ENCODE measurements at places on chromosomes 2 and 18.

DNA sequence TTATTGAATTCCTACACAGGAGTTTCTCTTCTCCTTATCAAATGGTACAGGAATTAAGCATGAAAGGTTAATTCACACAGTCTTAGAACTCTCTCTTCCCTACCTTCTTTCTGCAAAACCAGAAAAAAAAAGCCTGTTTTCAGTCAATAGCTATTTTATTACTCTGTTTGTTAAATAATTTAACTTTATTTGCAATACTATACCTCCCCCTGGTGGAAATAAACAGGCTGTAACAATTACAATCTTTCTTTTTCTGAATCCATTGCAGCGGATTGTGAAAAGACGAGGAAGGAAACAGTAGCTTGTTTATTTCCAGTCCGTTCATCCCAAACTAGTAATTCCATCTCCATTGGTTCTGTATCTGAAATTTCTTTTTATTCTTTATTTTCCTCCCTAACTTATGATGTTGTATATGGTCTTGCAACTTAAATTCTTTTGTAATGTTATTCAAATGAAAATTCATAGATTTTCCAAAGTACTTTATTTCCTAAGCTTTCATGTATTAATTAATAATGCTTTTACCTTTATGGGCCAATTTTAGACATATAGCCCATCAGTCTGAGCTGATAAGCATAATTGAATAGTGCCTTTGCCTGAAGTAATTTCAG lies 165.2 kb downstream of the SH3BP4 start:
- DNase-seq, result no peak

DNA sequence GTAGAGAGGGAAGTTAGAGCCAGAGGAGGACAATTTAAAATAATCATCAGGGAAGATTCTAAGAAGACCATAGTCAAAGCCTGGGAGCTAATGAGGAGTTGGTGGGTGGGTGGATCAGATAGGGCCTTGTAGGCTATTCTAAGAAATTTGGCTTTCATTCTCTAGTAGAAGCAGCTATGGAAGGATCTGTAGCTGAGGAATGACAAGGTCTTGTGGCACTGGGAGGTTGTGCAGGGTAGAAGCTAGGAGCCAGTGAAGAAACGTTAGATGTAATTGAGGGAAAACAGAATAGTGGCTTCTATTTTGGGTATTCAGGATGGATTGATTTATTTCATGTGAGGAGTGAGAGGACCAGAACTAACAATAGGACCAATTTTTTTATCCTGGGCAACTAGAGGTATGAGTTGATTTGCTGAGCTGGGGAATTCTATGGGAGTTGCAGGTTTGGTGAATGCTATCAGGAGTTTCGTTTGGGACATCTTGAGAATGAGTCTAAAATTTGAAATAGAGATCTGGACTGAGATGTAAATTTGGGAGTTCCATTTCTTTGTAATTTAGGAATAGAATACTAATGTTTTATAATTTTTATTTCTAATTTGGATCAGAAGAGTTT lies 371.9 kb downstream of the PARD3B start:
- no peak for DNase-seq

- DNase-seq, result no peak
Measured at GRCh38 chr2:170836027-170836426, 19.3 kb downstream of the GAD1 start.

GRCh38 chr2:188776634-188777033 lies 197.5 kb upstream of the COL3A1 start:
- DNase-seq, result no peak

DNA sequence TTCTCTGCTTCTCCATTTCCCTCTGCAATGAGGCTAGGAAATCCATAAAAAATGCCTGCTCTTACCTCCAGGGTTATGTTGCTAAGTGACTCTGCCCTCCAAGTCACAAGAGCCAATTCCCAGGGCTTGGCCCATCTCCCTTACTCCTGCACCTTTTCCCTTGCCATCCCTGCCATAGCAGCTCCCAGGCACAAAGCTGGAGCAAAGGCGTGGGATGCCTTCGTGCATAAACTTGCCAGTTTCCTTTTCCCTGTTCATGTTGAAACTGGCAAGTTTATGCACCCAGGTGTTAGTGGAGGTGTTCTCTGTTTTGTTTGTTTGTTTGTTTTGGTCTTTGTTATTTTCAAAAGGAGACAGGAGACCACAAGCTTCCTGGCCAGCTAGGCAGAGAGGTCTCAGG lies 195.1 kb downstream of the ACKR3 start:
- no peak for DNase-seq

GRCh38 chr2:240993446-240994170 lies 4.8 kb upstream of the SNED1 start:
- DNase-seq, result no peak

DNA sequence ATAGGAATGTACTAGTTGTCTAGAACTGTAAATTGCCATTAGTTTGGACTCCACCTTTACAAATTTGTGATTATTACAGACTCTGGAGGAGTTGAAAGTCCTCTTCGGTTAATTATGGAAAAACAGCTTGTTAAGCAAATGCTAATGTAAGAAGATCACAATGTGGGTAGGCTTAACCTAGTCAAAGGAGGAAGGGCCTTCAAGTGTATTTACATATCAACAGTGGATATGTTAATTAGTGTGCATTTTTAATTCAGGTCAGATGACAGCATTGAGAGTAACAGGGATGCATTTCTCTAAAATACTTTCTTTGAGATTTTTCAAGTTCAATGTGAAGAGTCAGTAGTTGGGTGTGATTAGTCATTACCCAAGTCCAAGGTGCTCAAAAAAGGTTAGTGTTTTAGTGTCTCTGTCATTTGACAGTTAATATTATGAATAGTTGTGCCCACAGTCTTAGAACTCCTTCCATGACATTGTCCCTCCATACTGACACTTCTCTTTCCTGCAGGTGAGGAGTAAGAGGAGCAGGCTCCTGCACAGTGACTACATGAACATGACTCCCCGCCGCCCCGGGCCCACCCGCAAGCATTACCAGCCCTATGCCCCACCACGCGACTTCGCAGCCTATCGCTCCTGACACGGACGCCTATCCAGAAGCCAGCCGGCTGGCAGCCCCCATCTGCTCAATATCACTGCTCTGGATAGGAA lies 28.0 kb downstream of the CD28 start:
- no peak for DNase-seq

DNA sequence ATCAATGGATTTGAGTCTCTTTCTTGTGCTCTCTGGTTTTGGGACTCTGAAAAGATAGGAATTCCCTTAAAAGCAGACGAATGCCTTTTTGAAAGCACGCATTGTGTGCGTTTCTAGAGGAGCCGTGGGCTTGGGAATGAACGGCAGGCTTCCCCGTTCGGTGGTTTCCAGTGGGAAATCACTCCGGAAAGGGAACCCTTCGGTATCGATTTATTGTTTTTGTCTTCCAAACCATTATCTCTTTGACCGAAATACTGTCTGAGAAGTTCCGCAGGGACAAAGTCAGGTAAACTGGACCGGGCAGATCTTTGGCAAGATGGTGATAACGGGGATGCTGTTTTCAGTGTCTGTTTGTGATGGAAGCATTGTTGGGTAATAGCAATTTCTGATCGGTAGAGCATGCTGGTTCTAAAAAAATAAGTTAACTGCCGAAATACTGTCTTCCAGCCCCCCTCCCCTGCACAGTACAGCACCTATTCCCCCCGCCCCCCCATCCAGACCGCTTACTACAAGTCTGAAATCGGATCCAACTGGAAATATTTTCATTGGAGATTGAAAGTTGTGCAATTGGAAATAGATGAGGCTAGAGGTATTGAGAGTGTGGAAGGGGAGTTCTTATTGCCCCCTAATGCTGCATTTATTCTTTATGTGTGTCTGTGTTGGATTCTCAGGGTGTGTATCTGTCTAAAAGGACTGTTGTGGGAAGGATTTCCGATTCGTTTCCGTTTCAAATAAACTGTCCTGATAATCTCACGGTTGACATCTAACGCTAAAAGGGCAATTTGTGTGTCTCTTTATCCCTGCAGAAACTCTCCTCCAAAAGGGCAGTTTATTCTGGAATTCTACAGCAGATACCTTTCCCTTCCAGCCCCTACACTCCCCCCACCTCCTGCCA lies 635 bp downstream of the SETBP1 start:
- DNase-seq, result no peak

GRCh38 chr18:63488160-63488559 lies 11.4 kb downstream of the SERPINB5 start:
- DNase-seq, result no peak

GRCh38 chr2:56286936-56287335 lies 103.1 kb downstream of the CCDC85A start:
- DNase-seq, result no peak

DNA sequence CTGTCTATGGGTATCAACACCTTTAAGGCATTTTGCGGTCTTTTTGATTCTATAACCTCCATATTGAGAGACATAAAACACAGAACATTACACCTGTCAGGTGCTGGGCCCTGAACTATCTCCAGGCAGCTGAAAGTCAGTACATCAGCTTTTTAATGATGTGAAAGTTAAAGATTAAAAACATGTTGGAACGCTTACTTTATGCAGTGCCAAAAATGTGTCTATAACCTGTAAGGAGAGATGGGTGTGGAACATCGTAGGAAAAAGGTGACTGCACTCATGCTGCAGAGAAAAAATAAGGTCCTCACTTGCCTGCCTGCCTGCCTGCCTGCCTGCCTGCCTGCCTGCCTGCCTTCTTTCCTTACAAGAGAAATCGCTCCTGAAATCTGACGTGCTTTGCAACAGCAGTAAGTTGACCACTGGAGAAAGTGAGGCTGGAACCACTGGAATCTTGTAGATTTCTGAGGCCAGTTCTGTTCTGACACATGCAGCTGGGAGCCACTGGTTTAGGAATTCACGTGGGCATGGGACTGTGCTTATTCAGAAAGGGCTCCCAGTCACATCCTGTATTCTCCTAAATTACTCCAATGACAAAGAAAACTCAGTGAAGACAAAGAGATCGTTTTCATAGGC lies 34.1 kb downstream of the BCL11A start:
- DNase-seq, result no peak

GRCh38 chr2:159561786-159562185 lies 54.6 kb downstream of the BAZ2B start:
- DNase-seq, result no peak

DNA sequence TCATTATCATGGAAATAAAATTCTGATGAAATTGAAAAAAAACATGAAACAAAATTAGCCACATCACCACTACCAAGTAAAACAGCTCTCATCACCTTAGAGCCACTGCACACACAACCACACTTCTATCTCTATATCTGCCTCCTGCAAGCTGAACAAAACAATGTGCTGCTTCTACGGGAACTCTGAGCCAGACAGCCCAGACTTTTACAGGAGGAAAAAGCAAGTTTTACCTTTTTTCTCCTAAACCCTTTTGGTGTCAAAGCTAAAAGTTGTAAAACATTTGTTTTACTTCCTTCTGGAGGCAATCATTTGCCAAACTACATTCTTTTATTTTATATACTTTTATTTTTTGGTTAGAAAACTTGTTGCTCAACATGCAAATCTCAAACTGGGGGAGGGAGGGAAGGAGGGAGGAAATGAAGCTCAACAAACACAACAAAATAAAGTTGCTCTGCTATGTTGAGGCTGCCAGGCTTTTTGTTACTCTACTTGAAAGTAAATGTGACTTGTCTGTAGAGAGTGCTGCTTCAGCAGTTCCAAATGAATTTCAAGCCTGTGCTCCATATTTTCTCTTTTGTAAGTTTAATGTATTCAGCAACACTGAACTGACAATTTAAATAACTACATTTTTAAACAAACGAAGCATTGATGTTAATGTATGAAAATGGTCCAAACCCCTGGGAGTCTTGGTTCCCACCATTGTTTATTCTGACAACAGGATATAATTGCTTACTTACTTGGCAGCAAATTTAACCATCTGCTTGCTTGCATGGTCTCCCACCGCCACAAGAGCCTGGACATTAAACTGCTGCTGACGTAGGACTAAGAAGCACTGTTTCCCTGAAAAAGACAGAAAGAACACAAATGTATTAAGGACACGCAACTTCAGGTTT lies 24.5 kb downstream of the DARS1 start:
- DNase-seq, result no peak

- no peak for DNase-seq
Measured at GRCh38 chr2:101265893-101266499, 13.3 kb downstream of the CNOT11 start.

- DNase-seq, result peak; percentile 68
Measured at GRCh38 chr18:79394534-79395307, 1.0 kb upstream of the NFATC1 start.

- no peak for DNase-seq
Measured at GRCh38 chr2:73968357-73968937, 16.3 kb upstream of the TET3 start.

All from stimulated activated CD4-positive, alpha-beta T cell treated with anti-CD3 and anti-CD28 coated beads, Interleukin-12 subunit alpha, Interleukin-12 subunit beta, amount 100 ng/mL, for 24 hours (primary cell).